Hematopoietic multipotent progenitor cell (in vitro differentiated cells): ENCODE measurements at places on chromosomes 5 and 9.
A peak's percentile ranks its signal among the peaks of the same experiment; 100 is the strongest.

GRCh38 chr9:114820776-114821501 lies 15.1 kb upstream of the TNFSF15 start:
- no peak for DNase-seq

- no peak for DNase-seq
These were observed 101.8 kb upstream of the TAF11L2 start for GRCh38 chr5:17396247-17396646.

- no peak for DNase-seq
These were observed 208.7 kb downstream of the MED10 start for GRCh38 chr5:6169660-6170059.

DNA sequence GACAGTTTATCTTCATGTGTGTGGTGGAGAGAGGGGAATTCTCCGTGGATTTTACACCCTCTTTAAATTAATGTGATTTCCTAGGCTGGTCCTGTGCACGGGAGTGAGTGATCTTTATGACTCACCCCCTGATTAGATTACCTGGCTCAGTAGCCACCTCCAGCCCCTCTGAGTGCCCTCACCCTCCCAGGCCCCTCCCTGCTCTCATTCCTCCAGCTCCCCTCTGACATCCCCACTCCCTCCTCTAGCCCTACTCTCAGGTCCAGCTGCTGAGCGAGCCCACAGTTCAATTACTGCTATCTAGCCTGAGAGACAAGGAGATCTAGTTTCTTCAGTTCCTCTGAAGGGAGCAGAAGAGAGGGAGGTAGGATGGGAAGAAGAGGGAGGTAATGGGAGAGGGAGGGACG lies 61.8 kb upstream of the ARAP3 start:
- no peak for DNase-seq

DNA sequence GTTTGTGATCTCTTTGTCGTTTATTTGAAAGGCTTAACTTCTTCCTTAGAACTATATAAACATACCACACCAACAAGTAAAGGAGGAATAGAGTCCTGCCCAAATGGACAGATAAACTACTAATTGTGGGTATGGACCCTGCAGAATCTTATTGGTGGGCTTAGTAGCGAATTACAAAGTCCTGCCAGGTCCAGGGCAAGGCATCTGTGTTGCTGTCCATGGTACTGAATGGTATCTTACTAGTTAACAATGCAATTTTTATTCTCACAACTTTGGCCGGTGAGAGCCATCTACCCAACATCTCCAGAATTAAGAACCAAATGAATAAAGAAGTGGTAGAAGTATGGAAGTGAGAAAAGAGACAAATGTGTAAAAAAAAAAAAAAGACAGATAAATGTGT lies 1782.4 kb upstream of the WWC1 start:
- peak; percentile 7 for DNase-seq

DNA sequence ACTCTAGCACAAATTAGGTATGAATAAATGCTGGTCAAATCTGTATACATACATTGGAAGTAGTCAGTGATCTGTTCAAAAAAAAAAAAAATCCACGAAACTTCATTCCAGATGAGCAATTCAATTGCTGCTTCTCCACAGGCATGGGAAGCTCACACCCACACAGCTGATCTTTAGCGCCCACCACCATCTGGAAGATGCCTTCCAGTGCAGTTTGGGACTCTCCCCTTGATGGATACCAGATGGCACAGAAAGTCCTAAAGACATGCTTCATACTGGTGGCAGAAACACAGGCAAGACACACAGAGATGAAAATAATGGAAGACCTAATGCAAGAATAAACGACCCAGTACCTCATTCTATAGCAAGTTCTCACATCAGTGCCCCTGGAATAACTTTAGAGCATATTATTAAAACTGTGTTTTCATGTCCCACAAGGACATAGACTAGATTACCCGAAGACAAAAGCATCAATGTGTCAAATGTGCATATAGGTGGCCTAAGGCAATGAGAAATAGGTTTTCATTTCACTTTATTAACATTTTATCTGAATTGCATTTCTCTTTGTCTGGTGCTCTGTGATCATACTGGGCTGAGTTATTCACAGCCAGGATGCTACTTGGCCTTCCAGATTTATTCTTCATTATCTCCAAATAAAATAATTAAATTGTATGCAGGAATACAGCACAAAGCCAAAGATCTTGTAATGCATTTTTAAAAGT lies 135.4 kb upstream of the TAS2R1 start:
- no peak for DNase-seq

DNA sequence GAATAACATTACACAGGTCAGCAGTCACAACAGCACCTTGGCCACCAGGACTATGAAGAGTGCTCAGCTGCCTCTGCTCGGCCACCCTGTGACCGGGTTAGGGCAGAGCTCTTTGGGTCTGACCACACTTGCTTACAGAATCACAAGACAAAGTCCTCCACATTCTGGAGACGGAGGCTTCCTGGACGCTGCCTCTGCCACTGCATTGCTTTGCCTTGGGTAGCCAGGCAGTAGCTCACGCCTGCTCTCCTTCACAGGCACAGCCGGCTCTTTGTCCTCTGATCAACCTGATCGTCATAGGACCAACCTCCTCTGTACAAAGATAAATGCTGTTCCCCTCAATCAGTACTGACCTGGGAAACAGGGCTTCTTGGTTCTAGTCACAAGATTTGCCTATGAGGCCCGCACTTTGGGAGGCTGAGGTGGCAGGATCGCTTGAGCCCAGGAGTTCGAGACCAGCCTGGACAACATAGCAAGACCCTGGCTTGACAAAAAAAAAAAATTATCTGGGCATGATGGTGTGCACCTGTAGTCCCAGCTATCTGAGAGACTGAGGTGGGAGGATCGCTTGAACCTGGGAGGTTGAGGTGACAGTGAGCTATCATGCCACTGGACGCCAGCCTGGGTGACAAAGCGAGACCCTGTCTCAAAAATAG lies 128.4 kb upstream of the IER5L start:
- no peak for DNase-seq

- DNase-seq, result no peak
These were observed 75.1 kb upstream of the ADCY2 start for GRCh38 chr5:7320701-7321301.

- no peak for DNase-seq
These were observed 665 bp downstream of the SLC6A3 start for GRCh38 chr5:1444361-1445189.

- DNase-seq, result no peak
These were observed 12.3 kb downstream of the NFIB start for GRCh38 chr9:14301583-14302021.

DNA sequence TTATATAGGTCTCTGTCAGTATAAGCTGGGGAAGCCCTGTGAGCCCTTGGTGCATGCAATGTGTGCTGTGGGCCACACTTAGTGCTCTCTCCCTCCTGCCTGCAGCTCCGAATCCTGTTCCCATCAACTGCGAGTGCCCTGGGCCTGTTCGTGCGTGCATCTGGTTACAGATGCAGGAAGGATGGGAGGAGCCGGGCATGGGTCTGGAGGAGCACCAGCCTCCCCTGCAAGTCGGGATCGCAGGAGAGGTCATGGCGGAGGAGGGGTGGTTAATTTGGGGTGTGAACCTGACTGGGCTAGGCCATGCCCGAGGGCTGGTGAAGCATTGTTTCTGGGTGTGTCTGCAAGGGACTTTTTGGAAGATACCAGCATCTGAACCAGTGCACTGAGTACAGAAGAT lies 274.6 kb upstream of the IRX4 start:
- DNase-seq, result no peak

DNA sequence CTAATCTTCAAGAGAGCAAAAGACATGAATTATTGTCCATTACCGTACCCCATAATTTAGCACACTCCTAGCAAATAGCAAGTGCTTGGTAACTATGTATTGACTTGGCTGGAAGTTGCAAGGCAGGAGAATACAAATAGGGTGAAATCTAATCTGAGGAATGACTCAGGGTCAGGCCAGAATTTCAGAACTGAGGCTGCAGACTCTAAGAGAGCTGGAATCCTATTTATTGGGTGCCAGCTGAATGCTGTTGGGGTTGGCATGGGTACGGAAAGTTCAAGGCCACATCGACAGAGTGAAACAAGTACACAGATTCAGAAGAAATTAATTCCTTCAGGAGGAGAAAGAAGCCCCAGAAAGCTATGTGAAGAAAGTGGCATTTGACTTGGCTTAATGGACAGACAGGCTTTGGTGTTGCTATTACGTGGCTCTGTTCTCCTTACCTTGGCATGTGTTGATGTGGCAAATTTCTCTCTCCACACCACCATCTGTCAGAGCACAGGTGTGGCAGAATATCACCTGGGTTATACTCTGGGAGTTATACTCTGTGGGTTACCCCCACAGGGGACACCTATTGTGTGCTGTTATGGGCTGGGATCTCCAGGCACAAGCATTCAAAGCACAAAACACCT lies 20.9 kb upstream of the ASTN2 start:
- no peak for DNase-seq

DNA sequence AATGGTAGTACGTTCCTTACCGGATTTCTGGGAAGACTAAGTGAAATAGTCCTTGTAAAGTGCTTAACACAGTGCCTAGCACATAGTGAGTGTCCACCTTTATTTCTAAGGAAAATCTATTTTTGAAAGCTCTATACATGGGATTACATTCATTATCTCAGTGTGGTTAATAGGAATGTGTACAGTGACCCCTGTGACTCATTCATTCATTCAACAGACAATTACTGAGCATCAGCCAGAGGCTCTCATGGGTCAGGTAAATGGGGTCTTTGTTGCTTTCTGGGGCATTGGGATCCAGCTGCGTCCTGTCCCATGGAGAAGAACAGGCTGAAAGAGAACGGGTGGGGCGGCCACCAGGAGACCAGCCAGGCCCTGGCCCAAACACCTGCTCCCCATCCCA lies 226.2 kb upstream of the TBC1D2 start:
- DNase-seq, result no peak

GRCh38 chr5:168585119-168585856 lies 6.1 kb upstream of the PANK3 start:
- no peak for DNase-seq

GRCh38 chr5:115787426-115787825 lies 29.0 kb downstream of the CDO1 start:
- no peak for DNase-seq

GRCh38 chr9:14188538-14188937 lies 125.4 kb downstream of the NFIB start:
- DNase-seq, result no peak

DNA sequence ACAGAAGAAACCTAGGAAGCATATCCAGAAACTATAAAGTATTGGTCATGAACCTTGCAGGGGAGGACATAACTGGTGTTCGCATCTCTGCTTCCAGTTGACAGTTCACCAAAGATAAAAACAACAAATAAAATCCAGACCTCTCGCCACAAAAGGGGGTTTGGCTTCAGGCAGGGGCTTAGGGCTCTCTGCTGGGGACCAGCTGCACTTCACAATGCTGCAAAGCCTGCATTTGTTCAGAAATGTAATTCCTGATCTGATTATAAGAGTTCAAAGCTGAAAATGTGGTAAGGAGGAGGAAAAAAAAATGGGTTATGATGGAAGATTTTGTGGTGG lies 79.0 kb downstream of the PDE4D start:
- DNase-seq, result no peak

- no peak for DNase-seq
These were observed 88.7 kb upstream of the PIK3R1 start for GRCh38 chr5:68126886-68127285.

DNA sequence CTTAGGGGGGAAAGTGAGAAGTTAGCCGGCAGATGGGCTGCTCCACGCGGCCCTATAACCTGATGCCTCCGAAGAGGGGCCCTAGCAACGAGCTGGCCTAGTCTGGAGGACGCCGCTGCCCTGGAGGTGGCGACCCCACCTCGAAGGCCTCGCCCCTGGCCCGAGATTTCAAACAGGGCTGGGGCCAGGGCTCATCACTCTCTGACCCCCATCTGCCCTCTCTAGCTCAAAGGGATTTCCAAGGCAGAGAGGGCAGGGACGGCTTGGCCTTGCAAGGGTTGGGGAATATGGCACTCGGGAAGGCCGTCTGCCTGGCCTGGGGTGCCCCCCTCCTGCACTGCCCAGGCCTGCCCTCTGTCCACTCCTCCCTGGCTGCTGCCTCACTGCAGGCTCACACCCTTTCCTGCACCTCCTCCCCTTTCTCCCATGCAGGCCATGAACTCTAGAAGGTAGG lies 25.5 kb upstream of the TIFAB start:
- DNase-seq, result no peak

DNA sequence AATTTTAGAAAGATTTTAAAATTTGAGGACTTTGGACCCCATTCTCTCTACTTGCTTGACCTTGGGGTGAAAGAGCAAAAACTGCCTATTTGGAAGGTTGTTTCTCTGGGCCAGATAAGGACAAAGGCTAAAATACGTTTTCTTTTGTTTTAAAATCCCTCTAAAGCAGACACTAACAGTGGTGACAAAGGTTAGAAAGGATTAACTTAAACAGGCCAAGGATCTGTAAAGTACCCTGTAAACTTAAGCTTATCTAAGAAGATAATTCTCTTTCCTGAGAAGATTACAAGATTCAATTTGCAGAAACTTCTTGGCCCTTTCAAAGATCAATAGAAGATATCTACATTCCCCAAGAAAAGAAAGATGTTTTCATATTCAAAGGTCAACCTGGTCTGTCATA lies 12.1 kb downstream of the TRPM6 start:
- no peak for DNase-seq

DNA sequence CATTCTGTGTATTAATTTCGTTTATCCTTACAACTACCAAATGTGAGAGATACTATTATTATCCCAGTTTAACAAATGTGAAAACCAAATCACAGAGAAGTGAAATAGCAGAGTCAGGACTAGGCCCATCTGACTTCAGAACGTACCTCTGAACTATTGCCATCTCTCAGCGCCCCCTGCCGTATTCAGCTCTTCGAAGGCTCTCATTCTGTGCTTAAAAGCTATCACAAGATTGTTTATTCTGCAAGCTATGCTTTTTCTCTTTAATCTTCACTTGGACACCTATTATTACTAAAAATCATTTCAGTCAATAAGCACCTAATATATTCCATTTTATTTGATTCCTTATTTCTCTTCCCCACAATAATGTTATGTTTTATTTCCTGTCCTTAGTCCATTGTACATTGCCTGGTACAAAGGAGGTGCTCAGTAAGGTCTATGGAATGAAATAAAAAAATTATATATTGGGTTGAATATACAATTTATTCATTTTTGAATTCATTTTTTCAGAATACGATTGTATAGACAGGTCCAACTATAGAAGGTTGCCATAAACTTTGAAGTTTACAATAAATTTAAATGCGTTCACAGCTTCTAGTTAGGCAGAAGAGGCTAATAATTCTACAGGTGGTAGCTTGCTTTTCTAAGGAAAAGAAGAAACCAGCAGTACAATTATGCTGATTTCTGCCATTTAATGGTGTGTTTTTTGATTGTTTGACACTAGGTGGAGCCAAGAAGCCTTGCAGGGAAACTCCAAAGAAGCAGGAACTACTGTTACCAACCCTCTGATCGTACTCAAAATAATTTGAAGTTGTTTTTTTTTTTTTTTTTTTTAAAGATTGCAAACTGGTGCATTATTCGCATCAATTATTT lies 202.2 kb upstream of the DMRTA1 start:
- peak; percentile 54 for DNase-seq

- DNase-seq, result no peak
These were observed 259.4 kb downstream of the GADD45G start for GRCh38 chr9:89864257-89864656.

DNA sequence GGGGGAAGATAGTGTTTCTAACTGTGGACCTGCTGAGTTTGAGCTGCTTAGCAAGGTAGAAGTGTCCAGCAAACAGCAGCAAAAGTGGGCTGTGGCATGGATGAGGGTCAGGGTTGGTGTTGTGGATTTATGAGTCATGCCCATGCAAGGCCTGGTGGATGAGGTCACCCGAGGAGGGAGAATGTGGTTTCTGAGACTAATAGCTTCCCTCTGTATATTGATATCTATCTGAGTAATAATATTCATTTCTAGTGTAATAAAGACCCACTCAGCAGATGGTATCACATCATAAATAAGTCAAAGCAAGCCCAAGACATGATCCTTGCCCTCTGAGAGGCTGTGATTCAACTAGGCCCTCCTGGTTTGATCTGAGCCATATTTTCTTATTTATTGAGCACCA lies 597.8 kb upstream of the CLINT1 start:
- no peak for DNase-seq
